ENCODE measurements at places on chromosomes 1 and 21.

DNA sequence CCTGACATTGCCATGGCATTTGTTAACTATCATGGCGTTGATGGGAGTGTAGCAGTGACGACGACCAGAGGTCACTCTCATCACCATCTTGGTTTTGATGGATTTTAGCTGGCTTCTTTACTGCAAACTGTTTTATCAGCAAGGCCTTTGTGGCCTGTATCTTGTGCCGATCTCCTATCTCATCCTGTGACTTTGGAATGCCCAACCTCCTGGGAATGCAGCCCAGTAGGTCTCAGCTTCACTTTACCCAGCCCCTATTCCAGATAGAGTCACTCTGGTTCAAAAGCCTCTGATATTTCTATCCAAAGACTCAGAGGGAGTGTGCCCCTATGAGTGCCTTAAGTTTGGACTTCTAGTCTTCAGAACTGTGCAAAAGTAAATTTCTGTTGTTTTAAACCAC is 130.1 kb downstream of the ADAMTS1 start:
- no peak for DNase-seq

GRCh38 chr1:24641646-24642151 is 1.4 kb upstream of the SRRM1 start:
- DNase-seq: peak; percentile 86

- DNase-seq: peak; percentile 91
Measured at GRCh38 chr1:31723828-31724359, 20.1 kb upstream of the COL16A1 start.

GRCh38 chr1:89540406-89540970 is 15.9 kb downstream of the LRRC8B start:
- peak; percentile 72 for DNase-seq

DNA sequence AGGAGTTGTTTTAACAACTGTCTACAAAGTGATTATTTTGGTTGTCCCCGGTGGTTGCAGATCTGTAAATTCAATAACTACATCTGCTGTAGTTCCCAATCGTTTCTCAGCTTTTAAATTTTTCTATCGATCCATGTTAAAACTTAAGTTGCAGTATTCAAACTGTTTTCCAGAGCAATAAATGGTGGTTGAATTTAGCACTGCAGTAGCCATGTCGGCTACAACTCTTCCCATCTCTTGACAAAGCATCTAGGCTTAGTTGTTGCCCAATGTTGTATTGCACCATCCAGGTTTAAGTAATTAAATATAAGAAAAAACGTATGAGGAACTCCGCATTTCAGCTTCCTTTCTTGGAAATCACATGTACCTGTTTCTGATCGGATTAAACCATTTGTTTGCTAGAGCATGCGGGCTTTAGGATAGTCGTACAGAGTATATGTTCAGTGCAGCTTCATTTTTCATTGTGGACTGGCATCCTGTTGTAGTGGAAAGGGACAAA is 996 bp downstream of the CNIH4 start:
- DNase-seq: peak; percentile 69

- DNase-seq: no peak
Measured at GRCh38 chr1:102032534-102032933, 35.8 kb upstream of the OLFM3 start.

- DNase-seq: no peak
Measured at GRCh38 chr1:232017057-232017456, 390.5 kb downstream of the DISC1 start.

GRCh38 chr1:55828044-55828443 is 612.9 kb upstream of the USP24 start:
- DNase-seq: no peak

DNA sequence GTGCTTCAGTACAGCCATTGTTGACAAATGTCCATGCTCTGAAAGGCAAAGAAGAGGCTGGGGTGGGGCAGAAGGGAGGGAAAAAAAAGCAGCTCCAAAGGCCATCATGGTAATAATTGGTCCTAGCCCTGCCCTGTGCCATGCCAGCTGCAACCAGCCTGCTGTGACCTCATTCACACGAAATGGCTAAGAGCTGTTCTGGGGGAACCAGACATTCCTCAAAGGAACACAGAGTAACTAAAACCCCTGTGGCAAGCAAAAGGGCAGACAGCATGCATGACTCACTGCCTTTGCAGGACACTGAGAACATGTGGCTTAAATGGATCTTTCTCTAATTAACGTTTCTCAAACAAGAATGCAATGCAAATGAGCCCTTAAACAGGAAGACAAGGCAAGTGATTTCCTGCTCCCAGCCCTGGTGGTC is 42.3 kb downstream of the STYXL2 start:
- DNase-seq: no peak

DNA sequence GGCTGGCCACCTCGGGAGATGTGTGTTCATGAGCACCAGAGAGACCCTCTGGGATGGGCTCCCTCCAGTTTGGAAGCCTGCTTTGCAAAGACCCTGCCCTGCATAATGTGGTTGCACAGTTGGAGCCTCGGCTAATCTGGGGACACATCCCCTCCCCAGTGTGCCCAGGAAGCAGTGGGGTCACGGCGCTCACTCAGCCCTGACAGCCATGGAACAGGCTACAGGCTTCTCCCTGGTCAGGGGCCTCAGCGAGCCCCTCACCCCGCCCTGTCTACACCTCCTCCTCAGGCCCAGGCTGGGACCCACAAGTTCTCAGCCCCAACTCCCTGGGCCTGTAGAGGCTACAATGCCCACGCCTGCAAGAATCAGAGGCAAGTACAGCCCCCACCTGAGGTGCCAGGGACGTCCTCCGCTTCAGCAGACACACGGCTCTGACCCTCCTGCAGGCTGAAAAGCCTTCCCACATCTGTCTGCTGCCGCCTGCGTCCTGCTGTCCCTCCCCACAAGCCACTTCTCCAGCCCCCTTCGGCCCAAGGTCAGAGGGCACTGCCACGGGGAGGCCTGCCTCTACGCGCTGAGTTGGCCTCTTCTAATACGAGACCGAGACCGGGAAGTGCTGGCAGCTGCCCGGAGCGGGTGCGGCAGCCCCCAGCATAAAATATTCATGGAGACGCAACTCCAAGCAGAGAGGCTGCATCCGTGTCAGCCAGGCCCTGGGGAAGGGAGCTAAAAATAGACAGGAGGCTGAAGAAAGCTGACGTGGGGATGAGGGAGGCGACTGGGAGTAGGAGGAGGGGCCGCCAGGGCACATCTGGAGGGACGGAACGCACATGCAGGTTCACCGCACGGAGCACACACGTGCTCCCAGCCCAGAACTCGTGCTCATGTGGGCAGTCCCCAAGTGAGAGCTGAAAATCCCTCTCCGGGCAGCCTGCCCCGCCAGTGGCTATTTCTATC is 15.2 kb upstream of the GPR153 start:
- DNase-seq: no peak
